ENCODE measurements at places on chromosomes 11 and 22. TPM values are rescaled to one million over a fixed set of nuclear protein-coding genes. Genes with fewer than 3 reads are reported as not detected.

The TRIM48 gene
- not detected for total RNA-seq

The SSTR3 gene
- 0.37 TPM for total RNA-seq

The KMT5B gene
- 30.5 TPM for total RNA-seq

The MEI1 gene
- total RNA-seq, result 53.8 TPM

The TEX54 gene
- total RNA-seq, result not detected

DNA sequence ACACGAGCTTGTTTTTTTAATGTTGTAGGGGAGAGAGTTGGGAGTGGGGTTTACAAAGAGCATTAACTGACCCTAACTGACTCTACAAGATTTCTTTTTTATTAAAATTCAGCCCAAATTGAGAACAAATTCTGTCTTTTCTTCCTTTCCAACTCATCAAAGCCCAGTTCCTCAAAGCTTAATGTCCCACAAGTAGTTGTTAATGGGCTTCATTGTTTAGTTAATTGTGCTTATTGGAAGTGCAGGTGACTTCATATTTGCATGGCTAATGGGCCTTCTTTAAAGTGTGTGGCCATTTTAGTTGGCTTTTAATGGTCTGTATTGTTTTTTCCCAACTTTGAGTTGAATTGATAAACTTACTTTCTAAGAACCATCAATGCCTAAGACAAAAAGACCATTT, 39.8 kb downstream of the MPPED2 start:
- no peak for DNase-seq

GRCh38 chr22:46070215-46070802, 80.0 kb upstream of the PPARA start:
- peak; percentile 40 for DNase-seq

The CASP5 gene
- not detected for total RNA-seq

The A4GALT gene
- not detected for total RNA-seq

- DNase-seq, result no peak
These were observed 51.8 kb downstream of the IGSF9B start for GRCh38 chr11:133904818-133905515.

DNA sequence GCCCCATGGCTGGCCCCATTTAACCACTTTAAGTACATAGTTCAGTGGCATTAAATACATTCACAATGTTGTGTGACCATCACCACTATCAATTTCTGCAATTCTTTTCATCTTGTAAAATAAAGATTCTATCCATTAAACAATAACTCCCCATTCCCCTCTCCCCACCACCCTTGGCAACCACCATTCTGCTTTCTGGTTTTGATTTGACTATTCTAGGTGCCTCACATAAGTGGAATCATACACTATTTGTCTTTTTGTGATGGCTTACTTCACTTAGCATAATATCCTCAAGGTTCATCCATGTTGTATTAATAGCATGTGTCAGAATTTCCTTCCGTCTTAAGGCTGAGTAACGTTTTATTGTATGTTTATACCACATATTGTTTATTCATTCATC, 7.0 kb downstream of the MYO7A start:
- no peak for DNase-seq

DNA sequence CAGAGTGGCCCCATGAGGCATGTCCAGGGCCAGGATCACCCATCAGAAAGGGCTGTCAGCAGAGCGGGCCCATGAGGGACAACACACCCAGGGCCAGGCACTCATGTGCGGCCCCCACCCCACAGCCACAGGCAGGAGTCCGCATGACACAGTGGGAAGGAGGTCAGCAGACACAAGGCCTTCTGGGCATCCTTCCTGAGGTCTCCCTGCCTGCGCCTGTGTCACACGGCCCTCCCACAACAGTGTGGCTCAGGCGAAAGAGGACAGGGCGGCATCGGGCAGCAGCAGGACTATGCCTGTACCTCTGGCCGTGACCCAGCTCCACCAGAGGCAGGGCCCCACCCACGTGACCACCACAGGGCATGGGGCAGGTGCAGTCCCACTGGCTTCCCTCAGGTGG, 27.1 kb downstream of the CHID1 start:
- no peak for DNase-seq

The KRTAP5-10 gene
- not detected for total RNA-seq

The SLC22A12 gene
- not detected for total RNA-seq

- no peak for DNase-seq
These were observed 67.4 kb downstream of the ZBTB44 start for GRCh38 chr11:130247319-130247718.

- peak; percentile 50 for DNase-seq
These were observed 17.0 kb downstream of the P2RY6 start for GRCh38 chr11:73288873-73289707.

DNA sequence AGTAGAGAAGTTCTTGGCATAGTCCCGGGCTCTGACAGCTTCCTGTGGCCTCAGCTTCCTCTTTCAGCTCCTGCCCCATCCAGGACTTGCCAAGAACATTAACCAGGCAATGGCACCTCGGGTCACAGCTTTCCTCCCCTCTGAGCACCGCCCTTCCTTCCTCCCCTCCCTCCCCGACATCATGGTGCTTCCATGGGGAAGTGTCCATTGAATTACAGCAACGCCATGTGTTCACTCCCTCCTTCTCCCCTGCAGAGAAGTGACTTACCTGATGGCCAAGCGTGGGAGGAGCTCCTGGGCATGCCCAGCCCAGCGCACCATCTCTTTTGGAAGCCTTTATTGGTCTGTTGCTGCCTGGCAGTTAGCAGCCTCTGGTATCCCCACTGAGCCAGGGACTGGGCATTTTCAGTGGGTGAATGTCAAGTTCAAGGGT, 25.8 kb upstream of the DAGLA start:
- DNase-seq, result no peak

The VPREB1 gene
- not detected for total RNA-seq

The ADSL gene
- 67.5 TPM for total RNA-seq

The TNNT3 gene
- total RNA-seq, result 8.9 TPM

DNA sequence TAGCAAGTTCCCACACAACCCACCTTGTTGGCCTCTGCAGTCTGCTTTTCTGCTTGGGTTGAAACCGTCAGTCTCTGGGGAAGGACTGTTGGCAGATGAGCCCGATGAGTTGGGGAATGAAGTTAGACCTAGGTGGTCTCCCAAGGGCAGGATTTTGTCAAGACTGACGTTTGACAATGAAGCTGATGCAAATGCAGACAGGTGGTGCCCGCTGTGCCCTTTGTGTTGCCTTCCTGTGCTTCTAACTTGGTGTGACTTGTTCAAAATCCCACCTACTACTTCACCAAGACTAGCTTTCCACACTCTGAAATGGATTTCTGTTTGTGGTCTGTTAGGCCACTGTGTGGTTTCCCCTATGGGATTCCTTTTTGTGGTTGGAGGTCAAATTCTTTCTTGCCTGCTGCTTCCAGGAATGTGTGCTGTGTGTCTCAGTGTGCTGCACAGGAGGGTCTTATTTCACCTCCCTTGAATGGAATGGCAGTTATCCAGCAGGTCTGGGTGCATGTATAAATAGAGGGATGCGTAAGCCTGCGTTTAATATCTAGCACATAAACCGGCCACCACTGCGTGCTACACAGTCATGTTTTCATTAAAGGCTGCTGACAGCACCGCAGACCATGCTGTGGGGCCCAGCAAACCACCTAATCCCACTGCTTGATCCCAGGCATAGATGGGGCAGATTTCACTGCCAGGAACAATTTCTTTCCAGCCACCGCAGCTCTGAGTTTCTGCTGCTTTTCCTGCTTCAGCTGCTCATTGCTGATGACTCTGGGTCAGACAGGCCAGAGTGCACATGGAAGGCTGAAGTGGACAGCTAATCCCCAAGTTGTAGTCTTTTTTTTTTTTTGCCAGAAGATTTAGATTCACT, 44.8 kb downstream of the ADAMTS8 start:
- no peak for DNase-seq

DNA sequence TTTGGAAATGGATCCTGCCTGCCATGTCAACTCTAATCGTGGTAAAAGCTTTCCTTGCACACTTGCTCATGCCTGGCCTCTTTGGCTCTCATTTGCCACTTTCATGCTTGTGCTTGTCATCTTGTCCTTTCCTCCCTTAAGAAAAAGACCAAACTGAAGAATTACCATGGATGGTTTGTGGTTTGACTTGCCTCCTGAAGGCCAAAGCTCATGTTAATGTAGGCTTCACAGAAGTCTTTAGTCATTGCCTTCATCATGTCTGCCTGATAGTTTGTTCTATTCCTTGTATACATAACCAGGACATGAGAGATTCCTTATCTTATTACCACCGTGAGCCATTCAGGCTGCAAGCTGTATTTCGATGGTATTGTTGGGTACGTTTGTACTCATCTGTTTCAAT, 17.3 kb downstream of the TEAD1 start:
- no peak for DNase-seq

DNA sequence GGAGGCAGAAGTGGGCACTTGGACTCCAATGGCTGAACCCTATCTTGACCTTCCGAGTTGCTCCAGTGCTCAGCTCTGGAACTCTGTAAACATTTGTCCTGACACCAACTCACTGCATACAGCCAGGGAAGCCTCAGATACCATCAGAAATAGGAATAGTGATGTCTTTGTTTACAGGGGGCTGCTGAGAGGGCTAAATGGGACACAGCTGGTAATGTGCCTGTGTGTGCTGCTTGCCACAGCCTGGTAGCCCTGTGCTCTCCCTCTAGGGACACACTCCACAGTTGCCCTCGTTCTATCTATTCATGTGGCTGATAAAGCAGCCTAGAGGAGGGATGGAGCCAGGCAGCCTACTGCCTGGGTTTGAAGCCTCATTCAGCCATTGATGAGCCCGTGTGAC, 559.8 kb downstream of the MIAT start:
- no peak for DNase-seq

The APOBEC3B gene
- 1.5 TPM for total RNA-seq

DNA sequence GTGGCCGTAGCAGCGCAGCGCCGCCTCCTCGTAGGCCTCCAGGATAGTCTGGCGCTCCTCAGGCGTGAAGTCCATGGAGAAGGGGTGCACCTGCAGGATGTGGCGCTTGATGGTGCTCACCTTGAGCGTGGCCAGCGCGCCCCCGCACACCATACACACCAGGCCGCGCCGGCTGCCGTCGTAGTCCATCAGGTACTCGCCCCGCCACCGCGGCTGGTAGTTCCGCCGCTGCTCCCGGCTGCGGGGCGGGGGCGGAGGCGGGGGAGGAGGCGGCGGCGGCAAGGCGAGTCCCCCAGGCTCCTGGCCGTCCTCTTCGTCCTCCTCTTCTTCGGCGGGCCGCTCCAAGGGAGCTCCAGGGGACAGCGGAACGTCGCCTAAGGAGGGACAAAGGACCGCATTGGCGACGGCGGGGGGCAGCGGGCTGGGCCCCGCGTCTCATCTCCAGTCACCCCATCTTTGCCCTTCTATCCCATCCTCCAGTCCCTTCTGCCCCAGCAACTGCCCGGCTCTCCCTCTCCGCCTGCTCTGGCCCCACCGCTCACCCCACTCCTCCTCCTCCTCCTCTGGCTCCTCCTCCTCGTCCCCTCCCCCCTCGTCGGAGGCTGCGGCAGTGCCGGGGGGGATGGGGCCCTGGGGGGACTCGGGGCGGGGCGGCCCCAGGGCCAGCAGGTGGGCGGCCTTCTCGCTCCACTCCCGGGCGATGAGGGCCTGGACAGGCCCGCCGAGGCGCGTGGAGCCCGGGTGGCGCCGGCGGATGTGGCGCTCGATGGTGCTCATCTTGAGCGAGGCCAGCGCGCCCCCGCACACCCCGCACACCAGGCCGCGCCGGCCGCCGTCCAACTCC, 4.9 kb downstream of the ZFTA start:
- DNase-seq, result no peak

The IFITM10 gene
- 0.90 TPM for total RNA-seq

- DNase-seq, result no peak
These were observed 126.5 kb downstream of the VPREB1 start for GRCh38 chr22:22371031-22371541.

GRCh38 chr11:63821411-63821810, 8.2 kb downstream of the SPINDOC start:
- DNase-seq, result no peak

- peak; percentile 78 for DNase-seq
These were observed at the start of gene EIF3L for GRCh38 chr22:37849089-37849751. Gene EIF3L, plus strand, starts transcription at chr22:37849419. Its CDS starts 31 bp downstream, at chr22:37849450.

The PARVA gene
- total RNA-seq, result 0.16 TPM

The ABCC8 gene
- not detected for total RNA-seq

DNA sequence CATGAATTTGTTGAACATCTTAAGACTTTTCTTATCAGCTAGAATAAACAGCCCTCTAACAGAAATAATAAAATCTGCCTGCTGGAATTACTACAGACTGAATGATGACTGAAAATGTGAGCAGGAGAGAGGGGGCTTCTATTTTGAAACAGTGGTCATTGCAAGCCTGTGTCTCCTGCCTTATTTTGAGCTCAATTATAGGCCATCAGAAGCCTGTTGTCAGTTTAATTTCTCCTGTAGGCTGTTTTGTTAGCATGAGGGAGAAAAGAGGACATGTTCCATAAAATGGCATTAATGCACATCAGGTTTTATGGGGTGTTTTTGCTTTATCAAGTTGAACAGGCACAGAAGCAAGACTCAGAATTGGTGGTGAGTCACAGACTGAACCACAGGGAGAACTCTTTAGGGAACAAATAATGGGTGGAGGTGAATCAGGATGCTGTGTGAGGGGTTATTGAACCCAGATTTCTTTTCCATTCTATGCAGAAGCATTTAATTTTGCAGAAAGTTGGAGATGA, 129.1 kb downstream of the PARVA start:
- DNase-seq, result no peak

- no peak for DNase-seq
These were observed 130.1 kb downstream of the TRPC6 start for GRCh38 chr11:101453682-101454081.

GRCh38 chr11:128504486-128504885, 82.9 kb downstream of the ETS1 start:
- DNase-seq, result no peak

GRCh38 chr11:20369826-20370225, 6.3 kb downstream of the HTATIP2 start:
- DNase-seq, result no peak
